ENCODE measurements at places on chromosomes 11 and 22. TPM values are rescaled to one million over a fixed set of nuclear protein-coding genes. Genes with fewer than 3 reads are reported as not detected.

- no peak for DNase-seq
Measured at GRCh38 chr11:62925745-62926679, 4.8 kb upstream of the CHRM1 start.

- peak; percentile 36 for DNase-seq
Measured at GRCh38 chr11:19072464-19072863, 11.9 kb upstream of the MRGPRX2 start.

DNA sequence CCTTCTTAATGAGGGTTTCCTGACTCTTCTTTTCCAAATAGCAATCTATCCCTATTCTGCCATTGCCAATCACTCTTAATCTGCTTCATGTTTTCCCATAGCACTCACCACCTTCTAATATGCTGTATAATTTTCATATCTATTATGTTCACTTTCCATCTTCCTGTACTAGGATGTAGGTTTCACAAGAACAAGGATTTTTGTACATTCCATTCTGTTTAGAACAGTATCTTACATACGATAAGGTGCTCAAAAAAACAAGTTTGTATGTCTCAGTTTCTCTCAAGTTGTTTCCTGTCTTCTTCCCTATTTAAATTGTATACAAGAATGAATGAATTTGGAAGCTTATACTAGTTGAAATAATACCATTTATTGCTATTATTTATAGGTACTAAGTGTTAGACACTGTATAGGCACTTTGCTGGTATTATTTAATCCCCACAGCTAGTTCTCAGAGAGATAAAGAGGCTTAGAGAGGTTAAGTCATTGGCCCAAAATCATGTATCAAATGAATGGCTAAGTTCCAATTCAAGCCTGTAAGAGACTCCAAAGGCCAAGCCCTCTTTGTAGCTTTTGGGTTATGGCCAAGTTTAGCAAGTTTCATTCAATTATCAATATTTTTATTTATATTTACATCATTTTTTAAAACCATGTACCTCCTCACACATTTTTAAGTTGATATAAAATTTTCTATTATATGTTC, 134.7 kb downstream of the PAX6 start:
- no peak for DNase-seq

GRCh38 chr11:45724153-45724552, 58.7 kb upstream of the CHST1 start:
- peak; percentile 59 for DNase-seq

- no peak for DNase-seq
Measured at GRCh38 chr22:18120857-18121256, 10.2 kb downstream of the TUBA8 start.

DNA sequence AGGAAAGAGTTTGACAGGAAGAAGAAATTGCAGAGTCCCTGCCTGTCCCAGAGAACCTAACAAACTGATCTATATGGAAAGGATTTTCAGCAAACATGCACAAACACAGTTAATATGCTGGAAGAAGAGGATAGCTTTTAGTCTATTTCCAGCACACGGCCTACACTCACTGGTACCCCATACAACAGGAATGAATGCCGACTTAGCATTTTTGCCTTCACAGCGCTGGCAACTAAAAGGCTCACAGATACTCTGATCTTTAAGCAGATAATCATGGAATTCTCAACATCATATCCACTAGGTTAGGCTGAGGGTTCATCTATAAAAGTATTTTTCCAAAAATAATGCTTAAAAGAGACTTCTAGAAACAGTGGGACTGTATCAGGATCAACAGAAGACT, 9.8 kb upstream of the TUBA8 start:
- no peak for DNase-seq

KCNQ1 gene
- 51.3 TPM for total RNA-seq

All from thyroid gland (tissue), 4 donors.